ENCODE measurements at places on chromosomes 13 and 19.

- no peak for DNase-seq
Measured at GRCh38 chr19:55209693-55210472, 582 bp upstream of the PTPRH start.

GRCh38 chr13:113402471-113403254 is 38.7 kb upstream of the GRTP1 start:
- no peak for DNase-seq

DNA sequence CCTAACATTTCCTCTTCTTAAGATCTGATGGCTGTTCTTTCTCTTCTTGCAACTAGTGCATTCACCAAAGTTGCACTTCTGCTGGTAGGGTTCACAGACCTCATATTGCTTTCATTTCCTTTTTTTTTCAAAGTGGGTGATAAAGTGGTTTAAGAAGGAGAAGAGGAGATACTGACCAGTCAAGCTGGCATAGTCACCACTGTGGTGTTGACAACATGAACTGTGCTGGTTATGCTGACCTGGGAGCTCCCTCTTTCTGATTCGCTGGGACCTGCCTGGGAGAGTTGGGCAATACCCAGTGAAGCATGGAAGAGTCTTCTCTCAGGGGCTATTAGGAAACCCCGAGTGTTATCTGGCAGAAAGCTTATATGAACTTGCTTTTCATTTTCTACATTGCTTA is 222.9 kb downstream of the SLITRK5 start:
- no peak for DNase-seq

- DNase-seq = no peak
Measured at GRCh38 chr19:661427-662196, 1.4 kb downstream of the RNF126 start.

DNA sequence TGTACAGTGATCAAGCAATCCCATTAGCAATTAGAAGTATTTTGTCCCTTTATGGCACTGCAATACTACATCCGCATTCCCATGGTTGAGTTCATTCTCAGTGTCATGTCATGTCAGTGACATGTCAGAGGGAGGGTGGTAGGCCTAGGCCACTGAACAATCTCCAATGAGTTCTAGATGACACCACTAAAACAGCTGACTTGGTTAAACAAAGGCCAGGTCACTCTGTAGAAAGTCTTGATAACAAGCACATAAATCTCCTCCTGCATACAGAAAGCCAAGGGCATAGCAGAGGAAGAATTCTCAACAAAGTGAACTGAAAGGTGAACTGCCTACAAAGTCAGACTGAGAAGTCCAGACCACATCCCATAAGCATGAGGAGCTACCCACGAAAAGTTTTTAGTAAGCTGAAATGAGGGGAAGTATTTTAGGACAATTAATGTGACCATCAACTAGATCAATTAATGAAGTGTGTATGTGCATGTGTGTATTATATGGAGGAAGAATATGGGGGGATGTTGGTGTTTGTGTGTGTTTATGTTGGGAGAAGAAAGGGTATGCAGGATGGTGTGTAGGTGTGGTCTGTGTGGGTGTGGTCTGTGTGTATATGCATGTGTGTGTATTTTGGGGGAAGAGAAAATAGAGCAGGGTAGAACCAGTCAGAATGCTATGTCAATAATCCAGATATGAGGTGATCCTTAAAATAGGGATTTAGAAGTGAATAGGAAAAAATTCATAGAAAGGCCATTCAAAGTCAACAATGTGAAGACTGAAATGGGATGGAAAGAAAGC is 67.7 kb downstream of the TBC1D4 start:
- DNase-seq = no peak

DNA sequence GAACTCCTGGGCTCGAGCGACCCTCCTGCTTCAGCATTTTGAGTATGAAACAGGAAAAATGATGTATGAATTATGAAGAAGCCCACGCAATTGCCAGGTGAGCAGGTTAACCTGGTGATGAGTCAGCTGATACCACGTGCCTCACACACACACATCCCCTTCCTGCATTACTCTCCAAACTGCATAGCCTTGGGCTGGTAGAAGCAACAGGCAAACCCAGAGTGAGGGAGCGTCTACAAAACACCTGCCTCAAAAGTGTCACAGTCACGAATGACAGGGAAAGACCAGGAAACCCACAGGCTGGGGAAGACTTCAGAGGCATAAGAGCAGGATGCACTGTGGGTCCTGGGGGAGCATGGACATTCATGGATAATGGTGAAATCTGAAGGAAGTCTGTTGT is 192.8 kb upstream of the IRS2 start:
- no peak for DNase-seq

DNA sequence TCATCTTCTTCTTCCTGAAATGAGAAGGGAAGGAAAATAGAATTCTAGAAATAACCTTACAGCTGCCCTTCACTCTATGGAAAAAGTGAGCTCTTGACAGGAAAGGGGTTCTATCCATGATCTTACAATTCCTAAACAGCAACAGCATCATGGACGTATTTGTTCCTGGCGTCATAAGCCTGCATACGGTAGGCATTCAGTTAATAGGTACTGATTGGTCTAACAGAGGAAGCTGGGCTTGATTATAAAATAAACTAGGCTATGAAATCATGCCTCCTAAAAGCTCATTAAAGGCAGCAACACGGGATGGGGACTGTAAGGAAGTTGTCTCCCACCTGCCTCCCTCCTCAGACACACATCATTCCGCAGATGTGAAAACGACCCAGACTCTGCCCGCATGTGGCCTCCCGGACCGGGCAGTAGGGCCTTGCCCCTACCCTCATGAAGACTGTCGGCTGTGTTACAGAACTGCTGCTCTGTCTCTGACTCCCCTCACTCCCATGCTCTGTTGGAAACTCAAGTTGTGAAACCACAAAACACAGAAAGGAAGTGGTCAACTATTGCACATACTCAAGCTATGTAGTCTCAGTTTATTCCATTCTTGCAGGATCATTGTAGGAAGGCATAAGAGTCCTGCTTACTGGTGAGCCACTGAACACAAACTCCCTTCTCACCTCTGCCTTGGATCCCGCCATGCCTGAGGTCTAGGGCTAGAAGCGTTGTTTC is 129.8 kb downstream of the DLEU7 start:
- no peak for DNase-seq

DNA sequence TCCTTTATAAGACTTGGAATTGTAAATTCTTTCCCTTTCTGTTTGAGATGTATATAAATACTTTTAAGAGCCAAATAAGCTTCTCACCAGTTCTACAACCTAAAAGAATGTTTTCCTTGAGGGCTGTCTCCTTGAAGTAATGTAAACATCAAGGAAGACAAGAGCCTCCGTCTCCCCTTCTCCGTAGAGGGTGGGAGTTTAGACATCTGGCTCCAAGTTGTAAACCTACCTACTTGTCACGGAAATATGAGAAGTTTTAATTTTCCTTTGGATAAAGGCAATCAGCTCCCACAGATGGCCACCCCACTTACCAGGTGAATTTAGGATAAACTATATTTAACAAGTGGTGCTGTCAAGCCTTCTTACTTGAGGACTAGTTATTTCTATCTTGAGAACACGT is 237.9 kb downstream of the NALCN start:
- DNase-seq = peak; percentile 14

DNA sequence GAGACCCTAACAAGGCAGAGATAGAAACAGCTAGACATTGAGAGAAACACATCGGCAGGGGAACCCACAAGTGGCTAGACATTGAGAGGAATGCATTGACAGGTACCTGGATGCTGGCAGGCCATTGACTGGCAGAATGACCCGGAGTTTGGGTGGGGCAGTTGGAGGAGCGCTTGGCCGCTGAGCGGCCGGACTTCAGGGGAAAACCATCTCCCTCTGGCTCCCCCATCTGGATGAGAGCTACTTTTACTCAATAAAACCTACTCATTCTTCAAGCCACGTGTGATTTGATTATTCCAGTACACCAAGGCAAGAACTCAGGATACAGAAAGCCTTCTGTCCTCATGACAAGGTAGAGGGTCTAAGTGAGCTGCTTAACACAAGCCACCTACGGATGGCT is 473.4 kb downstream of the SLITRK5 start:
- DNase-seq = no peak

DNA sequence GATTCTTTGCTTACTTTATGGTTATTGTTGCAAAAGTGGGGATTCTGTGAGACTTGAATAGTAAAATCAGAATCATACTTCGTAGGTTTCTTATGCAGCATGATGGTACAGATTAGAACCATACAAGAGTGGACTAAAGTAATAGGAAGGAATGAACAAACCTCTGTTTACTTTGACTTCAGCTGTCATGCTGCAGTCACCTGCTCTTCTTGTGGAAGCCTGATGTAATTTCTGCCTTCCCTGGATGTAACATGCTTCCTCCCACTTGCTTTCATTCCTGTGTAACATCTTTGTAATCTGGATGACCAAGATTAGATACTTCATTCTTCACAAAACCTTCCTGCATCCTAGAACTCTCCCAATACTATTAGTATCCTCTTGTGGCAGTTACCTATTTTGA is 235.0 kb downstream of the PCCA start:
- DNase-seq = no peak

GRCh38 chr19:31185261-31185660 is 164.0 kb downstream of the TSHZ3 start:
- no peak for DNase-seq

DNA sequence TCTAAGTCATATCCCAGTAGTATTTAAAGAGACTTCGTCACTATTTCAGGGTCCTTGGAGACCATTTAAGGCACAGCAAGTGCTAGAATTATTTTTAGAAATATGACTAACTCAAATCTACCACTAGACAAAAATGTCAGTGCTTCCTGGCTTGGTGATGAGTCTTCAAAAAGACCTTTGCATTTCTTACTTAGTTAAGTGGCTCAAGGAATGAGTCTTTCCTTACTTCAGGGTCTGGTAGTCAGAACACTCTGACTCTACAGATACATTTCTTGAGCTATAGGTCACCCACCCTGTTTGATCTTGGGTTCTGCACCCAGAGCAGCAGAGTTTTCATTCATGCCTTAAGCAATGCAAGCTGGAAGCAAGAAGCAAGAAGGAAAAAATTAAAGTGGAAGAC is 191.0 kb upstream of the HTR2A start:
- DNase-seq = no peak

DNA sequence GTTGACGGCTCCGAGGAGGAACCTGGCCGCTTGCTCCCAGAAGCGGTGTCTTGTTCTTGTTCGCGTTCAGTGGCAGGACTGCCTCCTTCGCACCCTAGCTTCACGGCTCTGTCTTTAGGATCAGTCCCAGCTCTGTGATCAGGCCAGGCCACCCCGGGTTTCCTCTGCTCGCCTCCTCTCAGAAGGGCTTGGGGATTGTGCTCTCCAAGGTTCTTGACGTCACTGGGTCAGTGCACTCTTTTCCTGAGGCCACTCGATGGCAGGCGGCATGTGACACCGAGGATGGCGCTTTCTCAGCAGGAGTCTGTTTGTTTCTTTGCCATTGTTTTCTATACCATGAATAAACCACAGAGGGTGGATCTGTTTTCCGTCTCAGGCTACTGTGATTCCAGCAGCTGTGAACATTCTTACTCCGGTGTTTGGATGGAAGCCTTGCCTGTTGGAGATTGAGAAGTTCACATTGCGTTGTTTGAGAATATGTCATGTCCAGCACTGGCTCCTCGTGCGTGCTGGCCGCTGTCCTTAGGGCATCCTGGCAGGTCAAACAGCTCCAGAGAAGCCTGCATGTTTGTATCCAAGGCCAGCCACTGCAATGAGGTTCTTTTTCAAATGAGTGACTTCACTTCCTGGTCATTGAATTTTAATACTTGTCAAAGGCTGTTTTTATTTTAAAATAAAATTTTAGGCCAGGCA is 44.5 kb downstream of the SLC7A9 start:
- DNase-seq = peak; percentile 11

DNA sequence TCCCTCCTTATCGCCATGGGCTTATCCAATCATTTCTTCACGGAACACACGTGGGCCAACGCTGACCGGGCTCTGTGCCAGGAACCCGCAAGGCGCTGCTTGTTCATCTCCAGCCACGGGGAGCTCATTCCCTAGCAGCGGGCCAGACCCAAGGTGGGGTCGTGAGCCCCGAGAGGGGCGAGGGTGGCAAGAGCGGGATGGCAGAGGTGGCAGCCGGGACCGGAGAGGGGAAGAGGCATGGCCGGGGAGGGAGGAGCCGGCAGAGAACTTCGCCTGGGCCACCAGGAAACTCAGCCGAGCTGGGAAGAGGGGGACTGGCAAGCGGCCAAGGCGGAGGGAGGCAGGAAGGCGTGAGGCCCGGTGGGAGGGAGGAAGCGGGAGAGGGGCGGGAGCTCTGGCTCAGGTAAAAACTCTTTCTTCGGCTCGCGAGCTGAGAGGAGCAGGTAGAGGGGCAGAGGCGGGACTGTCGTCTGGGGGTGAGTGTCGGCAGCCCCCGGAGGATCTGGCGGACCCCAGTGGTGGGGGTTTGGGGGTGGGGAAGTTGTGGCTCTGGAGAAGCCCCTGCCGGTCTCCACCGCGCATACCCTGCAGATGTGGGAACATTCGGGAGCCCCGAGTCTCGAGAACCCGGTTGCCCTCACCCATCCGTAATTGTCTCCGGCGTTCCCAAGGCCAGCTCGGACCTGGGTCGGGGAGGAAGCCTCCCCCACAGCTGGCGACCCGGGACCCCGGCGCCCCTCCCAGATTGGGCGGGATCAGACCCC is at the start of gene B3GNT3:
Gene B3GNT3, plus strand, starts transcription at position 408 of the 764 bp plus-strand sequence. CDS start 12,670 bp downstream, outside the sequence.
- DNase-seq = no peak

- no peak for DNase-seq
Measured at GRCh38 chr13:113584870-113585671, 518 bp downstream of the TFDP1 start.

- DNase-seq = no peak
Measured at GRCh38 chr19:1283207-1283916, 2.3 kb upstream of the EFNA2 start.

DNA sequence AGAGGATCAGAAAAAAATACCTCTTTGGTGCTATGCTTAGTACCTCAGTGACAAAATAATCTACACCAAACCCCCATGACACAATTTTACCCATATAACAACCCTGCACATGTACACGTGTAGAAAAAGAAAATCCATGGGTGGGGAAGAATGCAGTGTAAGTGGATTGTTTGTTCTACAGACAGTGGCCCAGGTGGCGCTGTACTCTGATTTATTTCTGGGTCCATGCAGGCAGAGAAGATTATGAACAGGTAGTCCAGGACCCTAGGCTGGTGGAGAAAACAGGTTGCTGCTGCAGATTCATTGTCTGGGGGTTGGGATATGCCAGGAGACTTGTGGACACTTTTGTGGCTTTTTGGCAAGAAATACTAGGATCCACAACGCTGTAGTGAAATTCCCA is 9.1 kb downstream of the ZNF100 start:
- no peak for DNase-seq

DNA sequence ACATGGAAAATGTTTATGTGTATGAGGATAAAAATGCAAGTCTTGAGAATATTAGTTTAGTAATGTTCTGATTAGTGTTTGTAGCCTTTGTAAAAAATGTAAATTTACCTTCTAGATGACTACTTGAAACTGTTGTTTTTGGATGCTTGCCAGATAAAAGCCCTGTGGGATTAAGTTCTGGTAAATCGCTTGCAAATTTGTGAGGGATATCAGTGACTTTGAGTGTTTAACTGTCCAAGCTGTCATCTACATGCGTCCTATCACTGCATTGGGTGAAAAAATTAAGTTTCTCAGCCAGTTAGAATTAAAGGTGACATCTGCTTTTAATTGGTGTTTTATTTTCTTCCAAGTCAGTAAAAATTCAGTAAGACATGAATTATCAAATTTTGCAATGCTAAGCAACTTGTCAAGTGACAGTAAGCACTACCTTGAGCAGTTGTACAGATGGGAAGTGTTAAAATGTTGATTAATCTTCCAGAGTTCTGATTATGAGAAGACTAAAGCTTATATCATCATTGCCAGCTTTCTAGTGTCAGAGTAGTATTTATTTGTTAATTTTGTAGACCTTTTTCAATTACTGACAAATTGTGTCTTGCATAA is 88.0 kb downstream of the PCCA start:
- DNase-seq = no peak

All from left renal pelvis (tissue), 4 donors.